NCI-H2171 (cell line): ENCODE measurements at places on chromosomes 1 and 21.

- no peak for DNase-seq
Observed at GRCh38 chr1:59673573-59674450, 140.9 kb upstream of the HOOK1 start.

DNA sequence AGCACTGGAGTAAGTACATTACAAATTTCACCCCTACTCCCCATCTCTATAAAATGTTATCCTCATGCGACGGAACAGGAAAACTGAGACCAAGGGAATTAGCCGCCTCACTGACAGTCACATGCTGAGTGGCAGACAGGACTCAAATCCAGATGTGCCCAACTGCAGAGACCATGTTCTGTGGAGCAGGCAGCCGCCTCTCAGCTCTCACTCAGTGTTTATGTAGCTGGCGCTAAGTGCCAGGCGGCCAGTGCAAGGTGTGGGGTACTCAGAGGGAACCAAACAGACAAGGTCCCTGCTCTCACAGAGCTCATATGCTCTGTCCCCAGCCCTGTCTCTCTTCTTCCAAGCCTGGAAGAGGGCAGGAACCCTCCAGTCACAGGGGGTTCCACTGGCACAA lies 5.1 kb downstream of the CAPZB start:
- DNase-seq: no peak

DNA sequence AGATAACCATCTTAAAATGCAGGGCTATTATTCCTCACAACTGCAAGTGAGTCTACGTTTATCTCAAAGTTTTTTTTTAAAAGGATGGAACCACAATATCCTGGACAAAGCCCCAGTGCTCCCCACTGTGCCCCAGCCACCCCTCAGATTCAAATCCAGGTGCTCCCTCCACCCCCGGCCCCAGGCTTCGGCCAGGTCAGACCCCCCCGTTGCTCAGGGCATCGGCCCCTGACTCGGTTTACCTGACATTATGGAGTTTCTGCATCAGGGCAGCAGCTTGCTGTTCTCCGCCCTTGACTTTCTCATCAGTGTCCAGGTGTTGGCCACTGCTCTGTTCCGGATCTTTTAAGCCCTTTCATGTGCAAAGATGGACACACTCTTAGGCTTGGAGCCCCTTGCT lies 72.9 kb downstream of the SCCPDH start:
- DNase-seq: no peak

DNA sequence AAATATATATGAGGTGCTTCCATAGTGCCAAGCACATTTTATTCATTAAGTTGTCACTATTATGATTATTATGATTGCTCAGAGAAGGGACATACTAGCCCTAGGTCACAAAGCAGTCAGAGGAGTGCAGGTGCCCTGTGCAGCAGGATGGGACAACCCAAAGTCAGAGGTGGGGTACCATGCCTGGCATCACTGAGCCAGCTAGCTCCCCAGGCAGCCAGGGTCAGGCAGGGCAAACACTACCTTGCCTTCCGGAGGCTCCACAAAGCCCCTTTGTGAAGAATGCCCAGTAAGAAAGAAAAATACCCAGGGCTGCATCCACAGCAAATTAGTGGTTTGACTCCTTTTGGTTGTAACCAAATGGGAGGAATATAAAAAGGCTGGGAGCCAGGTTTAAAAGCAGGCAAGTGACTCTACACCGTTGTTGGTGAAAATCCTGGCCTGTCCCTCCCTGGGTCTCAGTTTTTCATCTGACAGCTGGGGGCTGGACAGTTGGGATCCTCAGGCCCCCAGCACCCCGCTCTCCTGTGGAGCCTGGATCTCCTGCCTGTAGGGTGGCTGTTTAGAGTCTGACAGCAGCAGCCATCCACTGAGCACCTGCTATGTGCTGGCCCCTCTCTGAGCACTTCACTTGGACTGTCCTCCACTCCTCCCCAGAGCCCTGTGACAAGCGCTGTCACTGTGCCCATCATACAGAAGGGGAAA lies 98.8 kb downstream of the GLIS1 start:
- no peak for DNase-seq

GRCh38 chr1:12178511-12178910 lies 11.7 kb downstream of the TNFRSF1B start:
- no peak for DNase-seq

GRCh38 chr1:71561729-71562128 lies 480.9 kb upstream of the ZRANB2 start:
- DNase-seq: no peak

DNA sequence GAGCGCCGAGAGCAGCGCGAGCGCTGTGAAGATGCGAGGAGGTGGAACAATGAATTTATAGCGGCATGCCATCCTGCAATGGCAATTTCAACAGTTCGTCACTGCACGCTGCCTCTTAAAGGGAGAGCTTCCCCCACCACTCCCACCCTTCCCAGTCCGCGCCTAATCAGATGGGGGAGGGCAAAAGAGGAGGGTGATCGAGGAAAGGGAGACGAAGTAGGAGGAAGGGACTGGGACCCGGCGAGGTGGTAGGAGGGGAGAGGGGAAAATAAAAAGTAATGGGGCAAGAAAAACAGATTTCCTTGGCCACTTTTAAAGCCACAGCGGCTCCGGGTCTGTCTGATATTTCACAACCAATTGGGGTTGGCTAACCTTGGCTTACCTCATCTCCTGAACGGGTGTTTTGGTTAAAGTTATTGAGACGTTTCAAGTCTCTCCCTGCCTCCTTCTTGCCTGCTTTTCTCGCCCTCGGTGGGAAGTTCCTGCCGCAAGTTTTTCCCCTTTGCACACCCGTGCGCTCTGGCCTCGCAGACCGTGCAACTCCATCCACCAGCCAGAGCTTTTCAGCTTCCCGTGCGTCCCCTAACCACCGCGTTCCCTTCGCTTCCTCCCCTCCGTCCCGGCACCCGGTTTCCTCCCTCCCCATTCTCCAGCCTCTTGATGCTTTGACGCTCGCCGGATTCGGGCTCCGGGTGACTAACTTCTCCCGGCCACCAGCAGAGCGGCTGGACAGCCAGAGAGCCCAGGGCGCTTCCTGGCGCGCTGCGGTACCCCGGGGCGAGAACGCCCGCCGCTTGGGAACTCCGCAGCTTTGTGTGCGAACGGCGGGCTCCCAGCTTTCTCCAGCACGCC lies at the start of gene ADAMTS5:
TSS of gene ADAMTS5 (minus strand) at position 27 of the 852 bp plus-strand sequence. CDS start 697 bp downstream, outside the sequence.
- peak; percentile 12 for DNase-seq

GRCh38 chr1:66250478-66250877 lies 283.5 kb upstream of the SGIP1 start:
- no peak for DNase-seq

- DNase-seq: no peak
Observed at GRCh38 chr1:107480548-107481415, 339.9 kb downstream of the NTNG1 start.

DNA sequence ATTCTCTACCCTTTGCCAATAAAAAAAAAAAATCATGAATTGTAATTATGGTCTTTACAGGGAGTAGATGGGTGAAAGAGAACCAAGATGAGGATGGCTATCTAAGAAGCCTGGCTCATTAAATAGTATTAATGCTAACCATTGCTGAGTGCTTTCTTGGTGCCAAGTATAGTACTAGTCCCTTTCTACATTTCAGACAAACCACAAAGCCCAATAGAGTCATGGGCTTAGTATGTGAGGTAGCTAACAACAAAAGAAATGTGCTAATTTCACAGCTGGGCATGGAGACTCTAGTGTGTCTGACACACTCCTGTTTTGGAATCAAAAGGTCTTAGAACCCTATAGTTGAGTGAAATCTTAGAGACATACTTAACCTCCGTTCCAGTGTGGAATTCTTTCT lies 84.5 kb upstream of the ESRRG start:
- DNase-seq: no peak

DNA sequence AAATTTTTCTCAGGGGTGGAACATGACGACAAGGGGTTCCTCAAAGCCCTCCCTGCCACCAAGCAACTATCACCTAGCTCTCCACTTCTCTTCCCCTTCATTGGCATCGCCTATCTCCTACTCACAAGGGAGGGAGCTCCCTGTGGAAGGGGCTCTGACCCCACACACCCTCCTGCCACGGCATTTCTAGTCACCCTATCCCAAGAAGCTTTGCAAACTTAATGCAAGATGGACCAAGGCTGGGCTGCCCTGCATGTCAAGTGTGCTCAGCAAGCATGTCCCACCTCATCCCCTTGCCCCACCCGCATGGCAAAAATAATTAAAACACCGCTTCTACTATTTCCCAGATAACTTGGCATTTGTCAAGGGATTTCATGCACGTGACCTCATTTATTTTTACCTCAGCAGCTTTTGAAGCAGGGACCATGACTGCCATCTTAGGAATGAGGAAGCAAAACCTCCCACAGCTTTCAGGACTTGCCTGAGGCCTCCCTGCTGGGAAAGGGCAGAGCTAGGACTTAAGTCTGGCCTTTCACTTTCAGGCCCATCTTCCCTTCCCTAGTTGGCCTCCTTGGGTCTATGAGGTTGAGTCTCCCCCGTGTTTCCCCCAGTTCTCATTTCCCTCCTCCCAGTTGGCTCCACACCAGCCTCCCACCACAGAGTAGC lies 161.3 kb downstream of the TSEN15 start:
- no peak for DNase-seq

GRCh38 chr1:247409869-247410544 lies 6.0 kb upstream of the NLRP3 start:
- DNase-seq: no peak

DNA sequence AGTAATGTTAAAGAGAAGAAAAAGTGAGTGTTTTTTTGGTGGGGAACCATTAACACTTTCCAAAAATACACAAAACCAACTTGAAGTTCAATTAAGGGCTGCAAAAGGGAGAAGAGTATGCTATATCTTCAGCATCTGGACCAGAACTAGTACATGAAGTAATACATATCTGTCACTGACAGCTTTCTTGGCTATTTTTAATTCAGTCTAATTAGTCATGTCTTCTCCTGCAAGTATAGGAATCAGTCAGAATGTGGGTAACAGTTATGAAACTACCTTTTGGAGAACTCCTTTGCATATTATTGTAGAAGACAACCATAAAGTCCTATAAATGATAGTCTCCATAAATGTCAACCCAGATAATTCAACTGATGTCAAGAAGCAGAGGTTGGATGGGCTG lies 901.2 kb downstream of the TTLL7 start:
- DNase-seq: no peak

DNA sequence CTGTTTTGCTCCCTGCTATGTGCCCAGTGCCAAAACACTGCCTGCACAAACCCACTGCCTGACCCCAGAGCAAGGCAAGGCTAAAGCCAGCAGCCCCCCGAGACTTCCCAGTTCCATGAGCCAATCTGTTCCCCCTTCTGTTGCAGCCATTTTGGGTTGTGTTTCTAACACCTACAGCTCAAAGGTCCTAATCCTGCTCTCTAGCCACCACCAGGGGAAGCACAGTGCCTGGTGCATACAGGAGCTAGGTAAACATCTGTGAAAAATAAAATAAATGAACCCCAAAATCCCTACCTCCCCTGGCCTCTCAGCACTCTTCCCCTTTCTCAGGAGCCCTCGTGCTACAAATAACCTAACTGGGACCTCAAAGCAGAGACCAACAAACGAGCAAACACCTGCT lies 190.2 kb downstream of the MATN1 start:
- no peak for DNase-seq

GRCh38 chr21:40422896-40423635 lies 423.9 kb downstream of the DSCAM start:
- DNase-seq: peak; percentile 21

GRCh38 chr1:155174324-155175280 lies 953 bp downstream of the TRIM46 start:
- DNase-seq: peak; percentile 54

- no peak for DNase-seq
Observed at GRCh38 chr1:180614730-180615129, 17.1 kb upstream of the XPR1 start.

GRCh38 chr1:39754906-39755504 lies 16.1 kb downstream of the OXCT2 start:
- no peak for DNase-seq

GRCh38 chr1:169018751-169019150 lies 87.7 kb upstream of the ATP1B1 start:
- no peak for DNase-seq

DNA sequence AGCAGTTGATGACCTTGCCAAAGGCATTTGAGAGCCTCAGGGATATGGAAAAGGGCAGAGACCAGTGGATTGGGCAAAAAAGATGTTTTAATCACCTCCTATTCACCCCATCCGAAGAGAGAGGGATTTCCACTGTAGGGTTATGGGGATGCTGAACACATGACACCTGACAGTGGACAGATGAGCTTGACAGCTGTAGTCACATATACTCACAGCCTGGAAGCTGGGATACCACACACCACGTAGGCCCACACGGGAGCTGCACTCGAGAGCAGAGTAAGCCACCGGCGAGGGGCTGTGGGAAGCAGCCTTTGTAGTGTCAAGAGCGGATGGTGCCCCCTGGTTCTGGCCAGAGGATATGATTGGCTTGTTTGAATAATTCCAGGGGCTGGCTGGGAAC lies 20.0 kb downstream of the ZBTB40 start:
- DNase-seq: no peak

- DNase-seq: no peak
Observed at GRCh38 chr1:219387211-219387610, 213.5 kb downstream of the LYPLAL1 start.

DNA sequence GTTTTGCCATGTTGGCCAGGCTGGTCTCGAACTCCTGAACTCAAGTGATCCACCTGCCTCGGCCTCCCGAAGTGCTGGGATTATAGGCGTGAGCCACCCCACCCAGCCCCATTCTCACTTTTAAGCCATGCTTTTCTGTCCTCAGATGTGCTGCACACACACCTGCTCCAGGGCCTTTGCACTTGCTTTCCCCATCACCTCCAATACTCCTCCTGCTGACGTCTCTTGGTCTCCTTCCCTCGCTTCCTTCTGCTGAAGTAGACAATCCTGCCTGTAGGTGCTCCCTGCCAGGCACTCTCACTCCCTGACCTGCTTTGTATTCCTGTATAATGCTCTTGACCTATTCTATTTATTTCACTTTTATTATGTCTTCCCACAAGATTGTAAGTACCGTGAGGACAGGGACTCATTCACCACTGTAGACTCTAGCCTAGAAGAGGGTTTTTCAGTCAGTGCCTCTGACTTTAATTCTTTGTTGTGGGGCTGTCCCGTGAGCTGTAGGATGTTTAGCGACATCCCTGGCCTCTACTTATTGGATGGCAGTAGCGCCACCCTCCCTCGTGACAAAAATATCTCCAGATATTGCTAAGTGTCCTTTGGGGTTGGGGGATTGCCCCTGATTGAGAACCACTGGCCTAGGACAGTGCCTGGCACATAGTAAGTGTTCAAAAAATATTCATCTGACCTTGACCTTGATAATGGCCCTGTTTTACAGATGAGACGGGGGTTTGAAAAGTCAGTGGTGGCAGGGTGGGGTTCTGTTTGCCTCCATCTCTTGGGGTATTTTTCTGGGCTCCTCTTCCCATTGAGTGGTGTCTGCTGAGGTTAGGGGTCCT lies 4.6 kb downstream of the TNFRSF1B start:
- no peak for DNase-seq

GRCh38 chr1:209613400-209614150 lies 30.1 kb downstream of the CAMK1G start:
- DNase-seq: no peak
